ENCODE measurements at places on chromosomes 7 and 10.

- no peak for DNase-seq
Observed at GRCh38 chr10:48507933-48508790, 96.7 kb downstream of the ARHGAP22 start.

DNA sequence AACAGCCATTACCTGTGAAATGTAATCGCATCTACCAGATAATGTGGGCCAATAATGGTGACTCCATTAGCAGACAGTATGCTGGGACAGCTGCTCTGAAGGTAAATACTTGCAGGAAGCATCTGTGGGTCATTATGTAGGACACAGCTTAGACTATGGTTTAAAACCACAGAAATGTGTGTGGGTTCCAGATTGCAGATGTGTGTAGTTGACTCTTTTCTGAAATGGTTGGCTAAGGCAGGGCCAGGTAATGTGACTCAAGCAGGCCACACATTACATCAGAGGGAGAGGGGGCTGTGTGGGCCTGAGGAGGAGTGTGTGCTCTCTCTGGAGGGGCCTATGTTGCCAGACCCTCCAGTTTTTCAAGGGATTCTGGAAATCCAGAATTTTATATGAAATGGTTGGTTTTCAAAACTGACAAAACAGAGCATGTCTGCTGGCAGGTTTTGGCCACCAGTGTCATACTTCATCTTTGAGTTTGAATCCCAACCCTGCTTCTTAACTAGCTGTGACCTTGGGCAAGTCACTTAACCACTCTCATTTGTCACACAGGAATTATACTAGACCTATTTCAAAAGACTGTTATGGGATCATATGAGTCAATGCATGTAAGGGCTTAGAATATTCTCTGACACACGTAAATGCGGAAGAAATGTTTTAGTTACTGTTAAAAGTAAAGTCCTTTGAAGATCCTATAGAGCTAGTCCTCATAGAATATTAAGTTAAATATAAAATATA lies 64.5 kb downstream of the MCMBP start:
- DNase-seq: no peak

DNA sequence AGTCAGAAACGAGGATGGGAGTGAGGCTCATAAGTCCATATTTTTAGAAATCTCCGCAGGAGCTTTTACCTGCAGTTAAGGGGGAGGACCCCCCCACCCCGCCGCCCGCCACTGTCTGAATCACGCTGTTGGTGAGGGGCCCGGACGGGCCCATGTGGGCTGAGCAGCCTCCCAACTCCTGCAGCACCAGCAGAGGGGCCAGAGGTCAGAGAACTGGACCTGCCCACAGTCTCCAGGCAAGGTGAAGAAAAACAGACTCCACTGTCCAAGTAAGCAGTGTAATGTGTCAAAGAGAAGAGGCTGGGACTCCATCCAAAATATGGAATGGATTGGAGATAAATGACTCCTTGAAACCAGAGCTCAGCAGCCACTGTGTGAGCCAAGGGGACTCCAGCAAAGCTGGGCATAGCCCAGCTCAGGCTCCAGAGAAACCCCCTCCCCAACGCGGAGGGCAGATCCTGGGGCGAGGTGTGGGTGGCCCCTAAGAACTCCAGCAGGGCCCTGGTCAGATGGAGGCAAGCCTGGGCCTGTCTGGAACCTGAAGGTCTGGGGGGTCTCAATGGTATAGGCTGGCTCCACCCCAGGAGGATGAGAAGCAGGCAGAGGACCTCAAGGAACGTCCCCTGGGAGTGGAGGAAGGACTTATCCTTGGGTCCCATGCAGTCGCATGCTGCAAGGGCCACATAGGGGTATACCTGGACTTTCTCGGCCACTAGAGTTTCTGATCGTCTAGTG lies 128.5 kb upstream of the TNS3 start:
- DNase-seq: no peak

GRCh38 chr7:255721-256361 lies 34.1 kb upstream of the FOXL3 start:
- no peak for DNase-seq

DNA sequence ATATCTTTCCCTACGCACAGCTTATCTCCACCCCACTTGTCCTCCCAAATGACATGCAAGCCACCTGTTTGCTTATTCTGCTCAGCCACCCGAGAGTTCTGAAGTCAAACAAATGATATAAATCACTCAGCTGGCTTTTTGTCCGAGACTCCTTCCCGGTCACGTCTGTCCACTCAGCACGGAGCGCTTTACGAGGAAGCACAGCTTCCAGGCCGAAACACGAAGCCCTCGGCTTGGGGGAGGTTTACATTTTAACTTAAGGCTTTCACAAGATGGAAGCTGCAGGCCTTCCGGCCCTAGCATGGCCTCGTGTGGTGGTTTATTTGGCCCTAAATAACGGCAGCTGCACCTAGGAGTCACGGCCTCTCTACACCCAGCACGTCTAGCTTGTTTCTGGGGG lies 60.1 kb upstream of the GNA12 start:
- no peak for DNase-seq

GRCh38 chr7:99707096-99707495 lies 27.3 kb upstream of the CYP3A5 start:
- no peak for DNase-seq

DNA sequence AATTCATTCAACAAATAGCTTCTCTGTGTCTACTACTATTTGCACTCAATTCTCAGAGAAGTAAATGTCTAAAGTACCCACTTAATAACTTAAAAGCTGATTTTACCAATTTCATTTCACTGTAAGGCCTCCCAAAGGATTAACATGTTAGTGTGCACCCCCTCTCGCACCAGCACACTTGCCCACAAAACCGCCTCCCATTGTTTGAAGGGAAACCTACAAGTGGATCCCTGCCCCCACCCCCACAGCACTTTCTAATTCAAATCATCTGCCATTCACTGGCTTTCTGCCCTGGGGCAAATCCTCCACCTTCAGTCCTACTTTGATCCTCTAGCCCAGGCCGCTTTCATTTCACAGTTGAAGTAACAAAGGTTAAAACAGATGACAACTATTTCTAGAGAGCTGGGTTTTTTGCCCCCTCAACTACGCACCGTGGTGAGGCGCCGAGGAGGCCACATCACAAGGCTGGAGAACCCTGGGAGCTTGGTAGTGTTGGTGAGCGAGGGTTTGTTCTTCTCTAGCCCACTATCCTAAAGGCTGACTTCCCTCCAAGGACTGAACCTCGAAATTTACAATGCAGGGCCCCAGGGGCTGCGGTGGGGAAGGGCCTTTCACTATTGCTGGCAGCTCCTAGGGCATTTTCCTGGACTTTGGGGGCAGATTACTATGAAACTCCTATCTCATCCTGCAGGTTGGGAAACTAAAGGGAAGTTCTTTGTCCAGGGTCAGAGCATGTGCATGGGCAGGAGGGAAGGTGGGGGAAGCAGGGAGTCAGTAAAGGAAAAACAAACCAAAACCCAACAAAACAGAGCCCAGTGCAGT lies 517.4 kb upstream of the ZMIZ1 start:
- no peak for DNase-seq
